Peyer's patch (tissue), 4 donors: ENCODE measurements at places on chromosomes 2 and 18. TPM values are rescaled to one million over a fixed set of nuclear protein-coding genes. Genes with fewer than 3 reads are reported as not detected.
A peak's percentile ranks its signal among the peaks of the same experiment; 100 is the strongest.

Gene MEIS1
- total RNA-seq, result 12.1 TPM

Gene PROKR1
- not detected for total RNA-seq

DNA sequence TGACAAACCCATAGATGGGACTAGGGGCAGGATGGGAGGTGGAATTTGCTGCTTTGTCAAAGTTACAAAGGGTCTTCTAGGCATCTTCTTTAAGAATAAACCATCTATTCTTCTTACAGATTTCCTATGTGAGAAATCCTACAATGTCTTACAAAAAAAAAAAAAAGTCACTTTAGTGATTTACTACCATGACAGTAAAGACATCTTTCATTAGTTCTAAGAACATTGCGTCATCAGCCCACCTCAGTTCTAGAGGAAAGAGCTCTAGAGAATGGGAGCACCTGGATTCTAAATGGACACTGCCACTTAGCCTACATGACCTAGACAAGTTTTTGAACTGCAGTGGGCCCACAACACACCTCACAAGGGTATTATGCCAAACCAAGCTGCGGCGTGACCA is 172.0 kb downstream of the MYO5B start:
- DNase-seq, result no peak
- H3K27ac ChIP-seq, result no peak overlapping the region
- no peaks in the 10 kb centered on the region for H3K36me3 ChIP-seq
- no peaks in the 10 kb centered on the region for H3K27me3 ChIP-seq
- no peak overlapping the region for H3K4me3 ChIP-seq

DNA sequence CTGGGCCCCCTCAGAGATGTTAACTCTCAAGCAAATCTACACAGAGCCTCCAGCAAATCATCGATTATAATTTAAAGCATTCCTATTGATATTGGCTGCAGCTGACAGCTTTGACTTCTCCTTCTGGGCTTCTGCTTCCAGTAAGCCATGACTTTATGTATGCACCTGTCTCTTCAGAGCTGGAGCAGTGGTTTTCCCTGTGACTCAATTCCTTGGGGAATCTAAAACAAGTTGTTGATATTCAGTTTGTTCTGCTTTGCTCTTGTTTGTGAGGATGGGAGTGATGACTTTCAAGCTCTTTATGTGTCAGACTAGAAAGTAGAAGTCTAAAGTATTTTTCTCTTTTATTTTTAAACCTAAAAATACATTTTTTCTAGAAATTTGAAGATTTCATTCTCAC is 45.1 kb upstream of the TNP1 start:
- no peak overlapping the region for H3K27ac ChIP-seq
- H3K36me3 ChIP-seq, result no peaks in the 10 kb centered on the region
- H3K4me3 ChIP-seq, result no peak overlapping the region
- H3K27me3 ChIP-seq, result no peaks in the 10 kb centered on the region
- H3K4me1 ChIP-seq, result no peaks in the 10 kb centered on the region

DNA sequence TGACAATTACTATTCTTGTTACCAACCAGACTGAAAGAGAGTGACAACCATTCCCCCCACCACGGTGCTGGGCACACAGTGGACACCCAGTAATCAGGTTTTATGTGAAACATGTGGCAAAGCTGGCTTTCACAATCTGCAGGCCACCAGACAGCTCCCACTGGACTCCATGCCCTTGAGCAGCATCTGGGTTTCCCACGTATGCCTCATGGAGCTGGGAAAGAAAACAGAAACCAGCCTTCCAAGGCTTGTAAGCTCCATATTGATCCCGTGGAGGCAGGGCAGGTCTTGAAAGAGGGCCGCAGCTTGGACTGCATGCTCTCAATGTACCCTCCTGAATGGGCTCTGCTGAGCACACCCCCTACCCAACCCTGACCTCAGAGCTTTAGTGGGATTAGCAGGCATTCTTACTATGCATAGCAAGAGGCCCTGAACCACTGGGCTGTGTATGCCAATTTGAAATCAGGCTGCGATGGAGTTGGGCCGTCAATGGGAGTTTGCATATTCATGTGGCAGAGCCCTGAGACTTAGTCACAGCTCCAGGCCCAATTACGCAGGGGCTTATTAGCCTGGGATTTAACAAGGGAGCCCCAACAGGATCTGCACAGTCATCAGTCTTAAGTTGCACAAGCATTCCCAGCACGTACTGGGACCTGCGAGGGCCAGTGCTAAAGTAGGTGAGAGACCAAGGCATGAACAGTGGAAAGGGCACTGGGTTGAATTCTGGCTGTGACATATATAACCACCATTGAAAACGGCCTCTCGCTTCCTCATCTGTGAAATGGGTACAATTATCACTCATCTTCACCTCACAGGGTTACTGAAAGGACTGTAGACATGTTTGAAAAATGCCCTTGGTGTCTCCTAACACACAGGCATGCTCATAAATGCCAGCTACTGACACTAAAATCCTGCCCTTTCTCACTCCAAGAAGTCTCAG is 10.5 kb downstream of the C1QL2 start:
- H3K27ac ChIP-seq, result no peak overlapping the region
- H3K4me1 ChIP-seq, result no peaks in the 10 kb centered on the region

DNA sequence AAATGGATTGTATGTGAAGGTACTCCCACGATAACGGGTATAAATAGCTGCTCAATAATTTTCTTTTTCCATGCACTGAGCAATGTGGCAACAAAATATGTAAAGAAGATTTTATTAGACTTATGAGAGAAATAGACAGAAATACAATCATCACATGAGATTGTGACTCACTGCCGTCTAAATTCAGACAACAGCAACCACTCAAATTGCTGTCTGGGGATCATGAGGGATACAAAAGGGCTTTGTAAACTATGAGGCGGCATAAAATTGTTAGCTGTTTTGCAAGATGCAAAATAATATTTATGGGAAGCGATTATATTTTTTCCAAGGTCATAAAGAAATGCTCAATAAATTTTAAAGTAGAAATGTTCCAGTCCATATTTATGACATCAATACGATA is 259.1 kb upstream of the AGAP1 start:
- no peaks in the 10 kb centered on the region for H3K36me3 ChIP-seq
- H3K27ac ChIP-seq, result no peak overlapping the region
- no peaks in the 10 kb centered on the region for H3K4me1 ChIP-seq
- no peaks in the 10 kb centered on the region for H3K27me3 ChIP-seq
- DNase-seq, result no peak
- H3K4me3 ChIP-seq, result no peak overlapping the region

DNA sequence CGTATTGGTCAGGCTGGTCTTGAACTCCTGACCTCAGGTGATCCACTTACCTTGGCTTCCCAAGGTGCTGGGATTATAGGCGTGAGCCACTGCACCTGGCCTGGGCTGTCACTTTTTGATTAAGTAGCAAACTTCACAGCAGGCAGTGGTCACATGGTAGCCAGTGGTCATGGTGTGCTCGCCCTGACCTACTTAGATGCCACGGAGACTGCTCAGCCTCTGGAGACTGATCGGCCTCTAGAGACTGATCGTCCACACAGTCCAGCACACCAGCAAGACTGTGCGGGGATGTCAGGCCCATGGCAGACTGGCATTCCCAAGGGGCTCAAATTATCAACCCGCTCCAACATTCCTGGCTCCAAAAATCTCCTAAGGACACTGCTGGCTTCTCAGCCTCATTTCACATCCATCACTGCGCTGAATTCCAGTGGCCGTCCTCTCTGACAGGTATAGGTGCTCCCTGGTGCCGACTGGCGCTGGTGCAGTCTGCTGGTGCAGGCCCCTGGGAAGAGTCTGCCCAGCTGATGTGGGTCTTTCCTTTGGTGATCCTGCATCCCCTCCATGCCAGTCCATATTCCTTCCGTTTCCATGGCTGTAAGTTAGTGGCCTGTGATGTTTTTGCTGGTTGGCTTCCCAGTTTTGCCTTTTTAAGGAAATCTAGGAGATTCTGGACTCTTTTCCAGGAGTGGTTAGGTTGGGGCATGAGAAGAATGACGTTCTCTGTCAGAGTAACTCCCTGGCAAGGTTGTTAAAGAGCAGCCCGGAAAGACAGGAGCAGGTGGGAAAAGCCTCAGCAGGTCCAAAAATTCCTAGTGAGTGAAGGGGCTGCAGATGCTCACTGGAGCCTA is 374.5 kb upstream of the HS6ST1 start:
- no peaks in the 10 kb centered on the region for H3K4me1 ChIP-seq
- H3K27me3 ChIP-seq, result no peaks in the 10 kb centered on the region
- H3K4me3 ChIP-seq, result no peak overlapping the region
- no peak overlapping the region for H3K27ac ChIP-seq
- DNase-seq, result no peak
- no peaks in the 10 kb centered on the region for H3K36me3 ChIP-seq

DNA sequence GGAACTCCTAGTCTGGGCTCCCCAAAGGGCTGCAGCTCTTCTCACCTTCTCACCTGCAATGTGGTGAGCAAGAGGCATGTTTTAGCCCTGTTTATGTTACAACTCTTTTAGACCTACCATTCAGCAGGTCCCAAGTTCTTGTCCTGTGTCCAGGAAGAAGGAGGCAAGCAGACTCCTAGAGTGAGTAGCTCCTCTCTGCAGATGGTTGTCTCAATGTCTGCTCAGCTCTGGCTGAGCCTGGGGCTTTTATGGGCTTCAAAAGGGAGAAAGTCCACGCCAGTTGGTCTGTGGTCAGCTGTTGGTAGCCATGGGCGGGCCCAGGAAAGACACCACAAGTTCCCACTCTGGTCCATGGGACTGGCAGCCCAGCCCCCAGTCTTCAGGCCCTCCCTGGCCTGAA is 148.1 kb upstream of the HS6ST1 start:
- H3K27me3 ChIP-seq, result no peaks in the 10 kb centered on the region
- H3K27ac ChIP-seq, result no peak overlapping the region
- no peak overlapping the region for H3K4me3 ChIP-seq
- H3K36me3 ChIP-seq, result no peaks in the 10 kb centered on the region

GRCh38 chr2:112159454-112159921 is 21.3 kb downstream of the FBLN7 start:
- H3K27me3 ChIP-seq, result no peaks in the 10 kb centered on the region
- no peaks in the 10 kb centered on the region for H3K4me1 ChIP-seq
- no peak overlapping the region for H3K4me3 ChIP-seq
- no peak for DNase-seq
- H3K36me3 ChIP-seq, result no peaks in the 10 kb centered on the region
- H3K27ac ChIP-seq, result peak overlapping the region; percentile 35

Gene REEP1
- total RNA-seq, result 2.4 TPM

- H3K27me3 ChIP-seq, result no peaks in the 10 kb centered on the region
- H3K4me1 ChIP-seq, result peaks cover 28% of the 10 kb centered on the region
- H3K36me3 ChIP-seq, result no peaks in the 10 kb centered on the region
- H3K27ac ChIP-seq, result no peak overlapping the region
- DNase-seq, result peak; percentile 50
Measured at GRCh38 chr2:181810823-181811695, 80.5 kb upstream of the ITPRID2 start.

Gene GATA6
- 118 TPM for total RNA-seq

DNA sequence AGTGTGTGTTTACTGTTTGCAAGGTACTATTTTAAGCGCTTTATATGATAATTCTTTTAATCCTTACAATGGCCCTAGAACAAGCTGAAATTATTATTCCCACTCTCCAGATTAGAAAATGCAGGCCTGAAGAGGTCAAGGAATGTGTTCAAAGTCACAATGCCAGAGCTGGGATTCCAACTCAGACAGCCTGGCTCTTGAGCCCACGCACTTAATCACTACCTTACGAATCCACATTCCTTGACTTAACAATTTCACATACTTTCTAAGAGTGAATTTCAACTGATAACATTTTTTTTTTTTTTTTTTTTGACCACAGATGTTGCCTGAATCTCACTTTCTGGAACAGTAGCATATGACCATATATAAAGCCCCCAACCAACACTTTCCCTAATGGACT is 400.3 kb downstream of the NCKAP5 start:
- no peak overlapping the region for H3K4me3 ChIP-seq
- DNase-seq, result no peak
- H3K27ac ChIP-seq, result no peak overlapping the region
- no peaks in the 10 kb centered on the region for H3K36me3 ChIP-seq
- H3K4me1 ChIP-seq, result no peaks in the 10 kb centered on the region

GRCh38 chr2:160457588-160457987 is 36.0 kb downstream of the RBMS1 start:
- DNase-seq, result no peak
- no peak overlapping the region for H3K4me3 ChIP-seq
- no peaks in the 10 kb centered on the region for H3K27me3 ChIP-seq
- no peaks in the 10 kb centered on the region for H3K36me3 ChIP-seq

Gene TNFAIP6
- not detected for total RNA-seq

Gene IL36RN
- total RNA-seq, result not detected

Gene COPS8
- total RNA-seq, result 29.0 TPM

Gene RPS27A
- 518 TPM for total RNA-seq

Gene DSC3
- 0.70 TPM for total RNA-seq

GRCh38 chr2:126664234-126664633 is 8.3 kb downstream of the GYPC start:
- peaks cover 8% of the 10 kb centered on the region for H3K4me1 ChIP-seq
- no peaks in the 10 kb centered on the region for H3K27me3 ChIP-seq
- H3K36me3 ChIP-seq, result no peaks in the 10 kb centered on the region
- DNase-seq, result no peak
- H3K4me3 ChIP-seq, result no peak overlapping the region

Gene STARD6
- not detected for total RNA-seq

Gene GREB1
- total RNA-seq, result 2.1 TPM

DNA sequence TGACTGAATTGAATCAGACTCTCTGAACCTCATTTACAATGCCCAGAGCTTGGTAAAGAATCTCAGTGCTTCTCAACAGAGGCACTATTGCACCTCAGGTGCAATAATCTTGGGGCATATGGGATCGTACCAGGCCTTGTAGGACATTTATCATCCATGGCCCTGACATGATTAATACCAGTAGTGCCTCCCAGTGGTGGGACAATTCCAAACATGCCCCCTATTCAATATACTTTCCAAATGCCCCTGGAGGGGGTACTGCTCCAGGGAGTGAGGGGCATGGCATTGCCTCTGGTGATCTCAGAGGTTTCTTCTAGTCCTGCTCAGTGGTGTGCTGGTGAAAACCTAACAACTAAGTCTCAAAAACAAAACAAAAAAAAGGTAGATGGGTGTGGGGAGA is 174.9 kb upstream of the SMAD2 start:
- no peaks in the 10 kb centered on the region for H3K27me3 ChIP-seq
- H3K27ac ChIP-seq, result no peak overlapping the region
- H3K4me3 ChIP-seq, result no peak overlapping the region
- H3K36me3 ChIP-seq, result no peaks in the 10 kb centered on the region

DNA sequence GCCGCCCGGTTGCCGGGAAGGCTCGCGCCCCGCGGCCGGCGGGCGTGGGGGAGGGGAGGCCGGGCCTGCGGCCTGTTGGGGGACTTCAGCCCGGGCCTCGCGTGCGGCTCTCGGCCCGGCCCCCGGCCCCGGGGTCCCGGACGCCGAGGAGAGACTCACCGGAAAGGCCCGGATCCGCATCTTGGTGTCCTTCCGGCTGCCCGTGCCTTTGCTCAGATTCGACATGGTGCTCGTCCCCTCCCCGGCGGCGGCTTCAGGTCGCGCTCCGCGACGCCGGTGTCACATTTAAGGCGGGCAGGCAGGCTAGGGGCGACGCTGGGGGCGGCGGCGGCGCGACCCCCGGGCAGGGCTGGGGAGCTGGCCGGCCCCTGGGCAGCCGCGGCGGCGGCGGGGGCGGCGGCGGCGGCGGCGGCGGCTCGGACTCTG is 365 bp downstream of the CUL3 start:
- H3K4me1 ChIP-seq, result peaks cover 40% of the 10 kb centered on the region
- H3K27me3 ChIP-seq, result no peaks in the 10 kb centered on the region
